ENCODE measurements at places on chromosomes 3 and 15.

GRCh38 chr3:112233083-112233482, 60.9 kb downstream of the SLC9C1 start:
- no peak for DNase-seq

DNA sequence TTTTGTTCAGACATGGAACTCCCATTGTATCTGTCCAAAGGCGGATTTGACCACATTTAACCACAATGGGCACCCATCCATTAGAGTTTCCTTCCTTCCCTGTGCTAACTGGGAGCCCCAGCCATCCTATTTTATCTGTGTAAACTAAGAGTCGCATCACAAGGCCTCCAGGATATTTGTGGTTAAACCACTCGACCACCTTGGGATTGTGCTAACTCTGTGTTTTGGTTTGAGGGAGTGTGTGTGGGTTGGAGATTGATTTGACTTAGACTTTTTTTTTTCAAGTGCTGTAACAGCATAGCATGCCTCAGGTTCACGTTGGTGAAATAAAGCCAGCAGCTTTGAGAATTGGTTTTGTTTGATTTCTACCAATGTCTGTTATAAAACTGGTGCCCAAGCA, 100.4 kb upstream of the TP63 start:
- no peak for DNase-seq

- no peak for DNase-seq
Observed at GRCh38 chr15:60353245-60353920, 44.4 kb downstream of the ANXA2 start.

DNA sequence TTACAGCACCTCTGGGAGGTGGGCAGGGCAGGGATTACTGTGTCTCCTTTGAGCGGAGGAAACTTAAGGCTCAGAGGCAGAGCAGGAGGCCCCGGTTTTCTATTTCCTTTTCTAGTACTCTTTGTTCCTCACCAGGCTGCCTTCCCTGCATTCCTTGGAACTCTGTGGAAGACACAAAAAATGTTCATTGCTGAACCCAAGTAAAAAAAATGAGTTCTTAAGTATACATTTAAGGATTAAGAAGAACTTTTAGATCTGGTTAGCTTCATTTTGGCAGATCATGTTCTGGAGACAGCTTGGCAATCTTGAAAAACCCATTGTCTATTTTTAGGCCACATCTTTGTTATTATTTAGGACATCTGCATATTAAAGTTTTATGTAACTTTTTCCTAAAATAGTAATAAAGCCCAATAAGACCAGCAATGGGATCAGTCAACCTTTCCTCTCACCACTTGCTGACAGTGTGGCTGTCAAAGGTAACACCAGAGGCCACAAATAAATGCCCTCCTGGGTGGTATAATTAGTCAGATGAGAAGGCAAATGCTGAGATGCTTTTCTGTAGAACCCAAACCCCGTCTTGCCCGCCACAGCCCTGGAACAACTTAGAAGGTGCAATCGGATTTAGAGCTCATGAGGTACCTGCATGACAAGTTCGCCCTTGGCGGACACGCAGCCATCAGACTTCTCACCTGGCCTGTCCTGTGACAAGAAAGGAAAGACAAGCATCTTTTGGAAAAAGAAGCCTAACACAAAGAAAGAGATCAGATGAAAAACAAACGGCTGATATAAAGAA, 97.2 kb downstream of the DGKG start:
- DNase-seq: no peak

- DNase-seq: no peak
Observed at GRCh38 chr3:116256843-116257485, 188.3 kb downstream of the LSAMP start.

DNA sequence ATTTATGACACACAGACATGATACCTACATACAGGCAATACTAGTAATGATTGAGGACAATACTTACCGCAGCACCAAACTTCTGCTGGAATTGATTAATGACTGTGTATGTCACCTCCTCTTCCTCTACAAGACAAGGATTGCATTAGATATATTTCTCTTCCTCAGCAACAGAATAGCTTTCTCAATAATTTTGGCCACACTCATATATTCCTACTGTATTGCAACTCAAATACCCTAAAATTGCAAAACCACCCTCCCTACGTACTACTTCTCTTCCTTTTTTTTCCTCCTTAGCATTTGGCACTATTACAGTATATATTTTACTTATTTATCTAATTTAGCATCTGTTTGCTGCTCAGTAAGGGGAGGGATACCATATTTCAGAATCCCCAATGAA, 14.8 kb downstream of the EXD1 start:
- DNase-seq: no peak

GRCh38 chr3:118936811-118937210, 97.8 kb downstream of the IGSF11 start:
- DNase-seq: no peak

DNA sequence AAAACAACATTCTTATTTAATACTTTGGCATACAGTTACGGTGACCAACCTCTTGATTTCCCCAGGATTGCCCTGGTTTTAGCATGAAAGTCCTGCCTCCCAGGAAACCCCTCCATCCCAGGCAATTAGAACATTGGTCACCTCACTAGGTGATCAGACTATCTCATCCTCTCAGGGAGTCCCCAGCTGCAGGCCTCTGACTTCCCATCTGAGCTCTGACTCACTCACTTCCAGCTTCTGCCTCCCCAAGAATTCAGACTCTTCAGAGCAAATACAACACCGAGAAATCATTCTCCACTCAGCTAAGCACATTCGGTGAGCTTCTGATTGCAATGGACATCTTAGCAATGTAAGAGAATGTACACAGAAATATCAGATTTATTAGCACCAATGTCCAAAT, 92.4 kb upstream of the HES1 start:
- DNase-seq: no peak

GRCh38 chr3:81375921-81376320, 385.5 kb downstream of the GBE1 start:
- DNase-seq: no peak

DNA sequence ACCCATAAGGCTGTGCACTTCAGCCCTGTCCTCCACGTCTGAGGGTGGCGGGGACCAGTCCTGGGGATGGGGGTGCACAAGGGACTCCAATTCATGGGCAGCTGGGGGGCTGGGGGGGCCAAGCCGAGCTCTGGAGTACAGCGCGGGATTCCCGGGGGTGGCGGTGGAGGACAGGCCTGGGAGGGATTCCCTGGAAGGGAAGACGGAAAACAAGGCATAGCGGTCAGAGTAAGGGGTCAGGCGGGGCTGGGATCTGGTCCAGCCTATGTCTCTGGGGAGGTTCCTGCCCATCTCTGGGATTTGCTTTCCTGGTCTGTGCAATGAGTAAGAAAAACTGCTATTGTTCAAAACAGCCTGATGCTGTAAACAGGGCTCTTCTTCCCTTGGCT, 8.1 kb upstream of the IGDCC3 start:
- DNase-seq: no peak

- DNase-seq: no peak
Observed at GRCh38 chr15:56356616-56357015, 8.6 kb upstream of the TEX9 start.

GRCh38 chr3:149967086-149967685, 3.5 kb downstream of the PFN2 start:
- DNase-seq: peak; percentile 38

GRCh38 chr3:141268306-141268705, 36.7 kb downstream of the PXYLP1 start:
- no peak for DNase-seq

GRCh38 chr3:88767746-88768145, 339.7 kb upstream of the EPHA3 start:
- no peak for DNase-seq

DNA sequence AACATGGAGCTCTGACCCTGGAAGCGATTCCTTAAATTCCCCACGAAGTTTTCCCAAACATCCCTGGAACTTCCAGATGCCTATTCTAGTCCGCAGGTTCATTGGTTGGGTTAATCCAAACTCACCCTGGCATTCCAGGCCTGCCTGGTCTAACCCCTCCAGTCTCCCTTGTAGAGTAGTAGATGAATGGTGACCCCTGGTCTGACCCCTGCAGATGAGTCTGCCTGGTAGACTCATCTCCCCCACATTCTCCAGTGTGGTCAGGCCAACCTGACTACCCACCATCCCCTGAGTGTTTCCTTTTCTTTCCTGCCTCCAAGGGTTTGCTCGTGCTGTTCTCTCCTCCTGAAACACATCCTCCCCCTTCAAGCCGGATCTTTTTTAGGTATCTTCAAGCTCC, 10.8 kb upstream of the HRH1 start:
- no peak for DNase-seq

- DNase-seq: no peak
Observed at GRCh38 chr3:64260431-64260830, 35.2 kb upstream of the PRICKLE2 start.
